ENCODE measurements at places on chromosomes 2 and 18. TPM values are rescaled to one million over a fixed set of nuclear protein-coding genes. Genes with fewer than 3 reads are reported as not detected.

DNA sequence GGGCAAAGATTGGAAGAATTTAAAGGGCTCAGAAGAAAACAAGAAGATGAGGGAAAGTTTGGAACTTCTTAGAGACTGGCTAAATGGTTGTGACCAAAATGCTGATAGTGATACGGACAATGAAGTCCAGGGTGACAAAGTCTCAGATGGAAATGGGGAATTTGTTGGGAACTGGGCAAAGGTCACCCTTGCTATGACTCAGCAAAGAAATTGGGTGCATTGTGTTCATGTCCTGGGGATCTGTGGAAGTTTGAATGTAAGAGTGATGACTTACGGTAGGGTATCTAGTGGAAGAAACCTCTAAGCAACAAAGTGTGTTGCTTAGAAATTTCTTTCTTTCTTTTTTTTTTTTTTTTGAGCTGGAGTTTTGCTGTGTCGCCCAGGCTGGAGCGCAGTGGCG is 6.0 kb upstream of the IL1A start:
- no peak for DNase-seq

DNA sequence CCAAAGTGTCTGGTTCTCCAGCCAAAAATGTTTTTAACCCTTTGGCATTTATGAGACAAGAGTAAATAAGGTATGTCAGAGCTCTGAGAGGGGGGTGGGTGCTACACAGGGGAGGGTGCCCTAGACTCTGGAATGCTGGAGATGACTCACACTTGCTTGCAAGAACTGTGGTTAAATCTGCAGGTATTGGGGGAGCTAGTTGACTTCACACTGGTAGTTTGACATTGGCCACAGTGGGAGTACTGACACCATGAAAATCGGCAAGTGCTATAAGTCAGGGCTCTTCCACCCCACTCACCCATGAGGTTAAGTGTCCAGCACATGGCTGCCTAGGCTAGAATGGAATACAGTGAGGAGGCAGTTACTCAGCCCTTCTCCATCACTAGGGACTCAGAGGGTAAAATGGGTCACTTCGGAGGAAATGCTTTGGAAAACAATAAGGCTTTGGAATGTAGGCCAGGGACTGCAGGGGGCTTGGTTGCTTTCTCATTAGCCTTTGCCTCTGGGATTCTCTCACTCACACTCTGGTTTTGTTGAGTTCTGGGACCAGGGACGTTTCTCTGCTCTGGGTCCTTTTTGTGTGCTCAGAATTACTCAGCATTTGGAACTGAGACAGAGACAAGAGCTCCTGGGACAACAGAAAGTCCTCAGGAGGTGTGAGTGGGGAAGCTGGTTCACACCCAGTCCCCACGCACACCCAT is 91.6 kb downstream of the ACKR3 start:
- no peak for DNase-seq

DNA sequence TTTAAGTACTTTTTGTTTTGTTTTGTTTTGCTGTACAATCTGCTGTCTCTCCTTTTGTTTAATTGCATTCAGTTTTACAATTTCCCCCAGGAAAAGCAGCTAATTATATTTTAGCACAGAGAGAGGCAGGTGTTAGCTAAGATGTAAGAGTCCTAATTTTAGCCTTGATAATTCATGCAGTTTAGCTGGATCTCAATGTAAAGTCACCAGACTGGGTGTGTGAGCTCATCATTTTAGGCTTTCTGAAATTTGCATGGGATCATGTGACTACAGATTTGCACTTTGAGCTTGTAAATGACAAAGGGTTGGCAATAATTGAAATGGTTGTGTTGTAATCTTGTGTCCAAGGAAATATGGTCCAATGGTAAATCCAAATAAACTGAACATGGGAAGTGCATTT is 68.5 kb downstream of the ETAA1 start:
- DNase-seq = no peak

- no peak for DNase-seq
Measured at GRCh38 chr2:95343429-95344214, 46.5 kb downstream of the KCNIP3 start.

GRCh38 chr18:23570912-23571504 is 15.3 kb downstream of the NPC1 start:
- no peak for DNase-seq

DNA sequence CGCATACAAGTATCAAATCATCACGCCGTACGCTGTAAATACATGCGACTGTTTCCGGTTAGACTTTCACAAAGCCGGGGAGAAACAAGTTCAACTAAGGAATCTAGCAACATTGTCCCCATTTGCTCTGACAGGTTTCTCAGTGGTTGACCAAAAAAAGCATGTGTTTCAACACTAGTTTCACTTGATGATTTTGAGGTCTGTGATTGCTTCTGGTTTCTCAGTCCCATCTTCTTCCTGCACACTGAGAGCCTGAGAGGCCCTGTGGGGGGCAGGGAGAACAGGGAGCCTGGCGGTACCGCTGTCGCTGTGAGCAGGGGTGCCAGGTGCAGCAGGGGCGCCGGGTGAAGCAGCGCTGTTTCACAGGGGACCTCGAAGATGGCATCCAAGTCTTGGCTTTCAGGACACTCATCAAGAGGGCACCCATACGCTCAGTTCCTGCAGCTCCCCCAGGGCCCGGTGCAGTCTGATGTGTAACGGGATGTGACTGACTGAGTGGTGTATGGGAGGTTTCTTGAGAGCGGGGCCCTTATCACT is 270.9 kb downstream of the TWIST2 start:
- DNase-seq = peak; percentile 28

- DNase-seq = no peak
Measured at GRCh38 chr2:227503433-227504406, 31.8 kb downstream of the AGFG1 start.

Gene ARHGAP28
- 6.1 TPM for total RNA-seq
